ENCODE measurements at places on chromosomes 13 and 19.

DNA sequence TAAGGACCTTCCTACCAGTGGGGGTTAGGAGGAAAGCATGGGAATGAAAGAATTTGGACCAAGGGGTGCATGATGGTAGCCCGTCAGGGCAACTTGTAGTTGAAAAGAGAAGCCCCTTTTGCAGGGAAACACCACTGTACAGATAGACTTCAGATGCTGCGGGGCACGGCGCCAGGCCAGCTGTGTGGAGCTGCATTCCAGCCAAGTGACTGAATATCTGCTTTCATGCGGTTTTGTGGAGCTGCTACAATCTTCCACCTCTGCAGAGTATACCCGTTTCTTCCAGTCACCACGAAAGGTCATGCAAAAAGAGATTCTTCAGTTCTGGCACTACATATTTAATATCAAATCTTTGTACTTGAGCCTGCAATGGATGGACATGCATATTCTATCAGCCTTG, 104.7 kb downstream of the RGCC start:
- DNase-seq: peak; percentile 29

GRCh38 chr19:19101540-19101939, 36.7 kb downstream of the TMEM161A start:
- no peak for DNase-seq

DNA sequence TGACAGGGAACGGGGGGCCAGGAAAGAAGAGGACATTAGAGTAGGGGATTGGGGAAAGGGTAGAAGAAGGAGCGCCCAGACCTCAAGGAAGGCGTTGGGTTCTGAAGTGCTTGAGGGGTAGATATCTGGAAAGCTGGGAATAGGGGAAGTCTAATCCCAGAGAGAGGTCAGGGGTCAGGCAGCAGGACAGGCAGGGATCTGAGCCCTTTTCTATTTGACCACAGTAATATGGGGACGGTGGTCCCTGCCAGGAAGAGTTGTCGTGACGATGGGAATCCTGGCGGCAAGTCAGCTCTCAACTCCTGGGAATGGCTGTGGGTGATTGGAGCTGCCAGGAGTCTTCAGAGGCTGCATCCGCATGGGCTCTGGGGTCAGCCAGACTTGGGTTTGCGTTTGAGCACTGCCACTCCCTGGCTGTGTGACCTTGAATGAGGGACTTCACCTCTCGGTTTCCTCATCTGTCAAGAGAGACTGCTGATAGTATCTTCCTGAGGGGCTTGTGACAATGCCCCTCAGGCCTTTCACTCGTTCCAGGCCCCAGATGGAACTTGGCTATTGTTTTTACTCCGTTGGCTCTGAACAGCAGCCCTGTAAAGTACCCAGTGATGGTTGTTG, 1.3 kb downstream of the AP2A1 start:
- DNase-seq: no peak

DNA sequence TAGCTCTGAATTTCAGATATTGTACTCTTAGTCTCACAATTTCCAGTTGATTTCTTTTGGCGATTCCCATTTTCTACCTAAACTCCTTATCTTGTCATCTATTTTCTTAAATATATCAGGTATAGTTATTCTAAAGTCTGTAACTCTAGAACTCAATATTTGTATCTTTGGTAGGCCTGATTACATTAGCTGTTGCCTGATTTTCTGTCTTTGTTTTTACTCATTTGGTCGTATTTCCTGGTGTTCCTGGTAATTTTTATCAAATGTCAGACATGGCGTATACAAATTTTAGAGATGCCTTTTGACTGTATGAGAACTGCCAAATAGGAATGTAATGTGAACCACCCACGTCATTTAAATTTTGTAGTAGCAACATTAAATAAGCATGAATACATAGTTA, 266.7 kb downstream of the ZNF536 start:
- no peak for DNase-seq

GRCh38 chr13:46145135-46145534, 36.8 kb downstream of the LCP1 start:
- DNase-seq: no peak

Data from A673 (cell line).